Stimulated activated CD4-positive, alpha-beta T cell treated with anti-CD3 and anti-CD28 coated beads, TNF-alpha, amount 100 ng/mL, for 24 hours (primary cell): ENCODE measurements at places on chromosomes 2 and 18.

DNA sequence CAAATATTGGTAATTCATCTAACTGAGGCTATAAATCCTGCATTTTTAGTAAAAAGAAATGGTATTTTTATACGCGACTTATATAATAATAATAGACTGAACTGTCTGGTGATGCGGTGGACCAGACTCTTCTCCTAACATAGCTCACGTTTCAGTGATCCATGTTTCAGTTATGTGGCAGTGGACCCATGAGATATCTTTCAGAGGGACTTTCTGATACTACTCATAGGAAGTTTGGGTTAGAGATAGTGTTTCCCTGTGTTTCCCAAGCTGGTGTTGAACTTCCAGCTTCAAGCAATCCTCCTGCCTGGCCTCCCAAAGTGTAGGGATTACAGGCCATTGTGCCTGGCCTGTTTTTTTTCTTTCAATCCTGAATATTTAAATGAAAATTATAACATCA lies 59.2 kb downstream of the KCTD1 start:
- DNase-seq, result no peak

DNA sequence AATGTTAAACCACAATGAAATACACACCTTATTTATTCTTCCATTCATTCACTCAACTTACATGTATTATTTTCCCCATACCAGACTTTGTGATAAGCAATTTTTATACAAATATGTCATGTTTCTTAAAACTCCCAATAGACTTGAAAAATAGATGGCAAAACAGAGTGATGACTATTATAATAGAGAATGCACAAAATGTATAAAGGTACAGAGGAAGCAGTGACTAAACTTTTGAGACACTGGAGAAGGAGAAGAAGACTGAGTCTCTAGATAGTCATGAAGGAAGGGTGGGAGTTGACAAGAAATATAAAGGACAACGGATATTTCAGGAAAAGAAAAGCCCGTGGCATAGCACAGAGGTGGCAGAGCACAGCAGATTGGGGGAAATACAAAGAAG lies 198.1 kb upstream of the SLC39A10 start:
- no peak for DNase-seq

GRCh38 chr2:48229063-48229462 lies 300.9 kb upstream of the STON1 start:
- no peak for DNase-seq

DNA sequence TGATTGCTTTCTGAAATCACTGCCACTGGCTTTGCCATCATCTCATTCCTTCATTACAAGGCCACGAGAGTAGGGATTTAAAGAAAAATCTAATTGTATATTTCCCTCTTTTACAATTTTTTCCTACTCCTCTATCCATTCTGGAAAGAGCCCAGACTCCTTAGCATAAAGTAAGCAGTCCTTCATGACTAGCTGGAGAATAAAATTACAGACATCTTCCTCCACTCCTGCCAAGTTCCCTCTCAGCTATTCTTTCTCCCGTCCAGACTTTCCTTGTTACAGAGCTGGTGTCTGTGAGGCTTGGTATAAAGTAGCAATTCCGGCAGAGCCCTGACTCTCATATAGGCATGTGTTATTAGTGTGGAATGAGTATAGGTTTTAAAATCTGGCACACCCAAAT lies 806.8 kb downstream of the PLCL1 start:
- no peak for DNase-seq

GRCh38 chr2:84850471-84850870 lies 30.4 kb downstream of the TRABD2A start:
- no peak for DNase-seq

DNA sequence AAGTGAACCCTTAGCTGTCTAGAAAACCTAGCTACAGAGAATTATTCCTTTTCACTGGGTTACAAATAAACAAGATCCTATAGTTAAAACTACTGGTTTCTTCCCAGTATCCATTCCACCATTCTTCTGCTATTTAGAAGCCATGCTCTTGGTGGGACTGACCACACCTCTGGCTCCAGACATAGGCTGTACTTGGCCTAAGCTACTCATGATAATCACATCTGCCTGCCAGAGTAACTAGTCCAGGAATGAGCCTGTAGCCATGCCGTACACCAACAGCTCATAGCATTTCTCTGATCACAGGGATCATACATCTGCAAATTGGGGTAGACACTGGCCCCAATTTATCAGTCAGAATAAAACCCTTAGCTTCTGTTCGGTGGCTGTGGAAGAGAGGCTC lies 33.7 kb downstream of the NABP1 start:
- no peak for DNase-seq

- DNase-seq, result no peak
These were observed 10.0 kb upstream of the INPP1 start for GRCh38 chr2:190333395-190333794.

DNA sequence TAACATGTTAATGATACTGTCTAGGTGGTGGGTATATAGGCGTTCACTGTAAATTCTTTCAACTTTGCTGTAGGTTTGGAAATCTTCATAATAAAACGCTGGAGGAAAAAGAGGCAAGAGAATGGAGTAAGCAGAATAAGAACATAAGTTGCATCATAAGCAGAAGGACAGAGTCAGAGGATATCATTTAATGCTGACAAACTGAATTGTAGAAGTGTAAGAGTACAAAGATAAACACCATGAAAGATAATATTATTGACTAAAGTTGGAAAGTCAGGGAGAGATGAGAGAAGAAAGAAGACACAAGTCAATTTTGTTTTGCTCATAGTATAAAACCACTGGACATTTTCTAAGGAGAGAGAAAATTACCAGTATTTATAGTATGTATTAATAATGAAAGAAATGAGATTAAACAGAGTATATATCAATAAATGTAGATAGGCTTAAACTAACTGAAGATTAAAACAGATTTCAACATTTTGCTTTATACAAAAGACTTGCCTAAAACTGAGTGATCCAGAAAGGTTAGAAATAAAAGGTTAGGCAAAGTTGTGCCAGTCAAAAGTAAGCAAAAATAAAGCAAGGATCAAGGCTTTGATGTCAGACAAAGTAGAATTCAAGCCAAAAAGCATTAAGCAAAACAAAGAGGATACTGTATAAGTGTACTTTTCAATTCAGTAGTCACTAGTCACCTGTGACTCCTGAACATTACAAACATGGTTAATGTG lies 42.4 kb upstream of the VIT start:
- DNase-seq, result no peak

DNA sequence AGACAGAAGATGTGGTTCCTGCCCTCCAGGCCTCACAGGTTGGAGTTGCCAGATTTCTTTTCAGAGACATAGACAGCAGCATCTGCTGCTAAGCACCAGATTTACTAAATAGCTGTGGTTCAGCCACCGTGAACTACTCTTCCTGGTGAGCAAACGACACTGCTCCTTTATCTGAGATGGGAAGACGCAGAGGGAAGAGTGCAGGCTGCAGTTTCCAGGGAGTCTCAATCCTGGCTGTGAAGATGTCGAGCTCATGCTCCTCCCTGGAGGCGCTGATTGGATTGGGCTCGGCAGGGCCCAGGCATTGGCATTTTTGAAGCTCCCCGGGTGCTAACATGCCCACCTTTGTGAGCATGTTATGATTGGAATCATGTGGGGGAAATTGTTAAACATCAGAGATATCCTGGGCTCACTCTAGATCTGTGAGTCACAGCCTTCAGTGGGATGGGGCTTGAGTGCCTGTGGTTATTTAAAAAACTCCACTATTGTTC lies 314.8 kb downstream of the TSN start:
- no peak for DNase-seq

DNA sequence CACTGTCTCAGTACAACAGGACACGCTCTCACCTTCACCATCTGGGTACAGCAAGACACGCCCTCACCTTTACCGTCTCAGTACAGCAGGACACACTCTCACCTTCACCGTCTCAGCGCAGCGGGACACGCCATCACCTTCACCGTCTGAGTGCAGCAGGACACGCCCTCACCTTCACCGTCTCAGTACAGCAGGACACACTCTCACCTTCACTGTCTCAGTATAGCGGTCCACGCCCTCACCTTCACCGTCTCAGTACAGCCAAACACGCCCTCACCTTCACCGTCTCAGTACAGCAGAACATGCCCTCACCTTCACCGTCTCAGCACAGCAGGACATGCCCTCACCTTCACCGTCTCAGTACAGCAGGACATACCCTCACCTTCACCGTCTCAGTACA lies 109.9 kb upstream of the CTDP1 start:
- no peak for DNase-seq

DNA sequence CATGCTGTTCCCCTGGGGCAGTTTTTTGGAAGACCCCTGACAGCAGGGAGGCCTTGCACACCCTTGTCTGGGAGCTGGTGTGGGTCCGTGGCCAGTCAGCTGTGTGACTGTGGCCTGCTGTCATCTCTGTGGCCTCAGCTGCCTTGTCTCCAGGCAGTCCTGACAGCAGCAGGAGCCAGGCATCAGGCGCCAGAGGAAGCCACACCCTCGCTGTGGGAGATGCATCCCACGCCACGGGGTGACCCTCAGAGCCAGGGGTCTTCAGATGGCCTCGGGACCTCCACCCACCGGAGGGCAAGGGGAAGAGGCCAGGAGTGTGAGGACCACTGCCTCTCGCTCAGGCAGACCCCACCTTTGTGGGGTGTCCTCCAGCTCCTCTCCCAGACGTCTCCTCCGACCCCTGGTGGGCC lies 5.0 kb downstream of the BOK start:
- no peak for DNase-seq

GRCh38 chr2:33522576-33522975 lies 46.1 kb downstream of the RASGRP3 start:
- no peak for DNase-seq

- no peak for DNase-seq
These were observed 194.1 kb downstream of the SS18 start for GRCh38 chr18:25896178-25896780.

GRCh38 chr2:226970362-226970761 lies 134.5 kb downstream of the RHBDD1 start:
- no peak for DNase-seq
